ENCODE measurements at places on chromosomes 11 and 22.

- no peak for DNase-seq
Measured at GRCh38 chr11:33957304-33957917, 65.5 kb upstream of the LMO2 start.

- no peak for DNase-seq
Measured at GRCh38 chr11:80282643-80283042, 841.8 kb upstream of the TENM4 start.

DNA sequence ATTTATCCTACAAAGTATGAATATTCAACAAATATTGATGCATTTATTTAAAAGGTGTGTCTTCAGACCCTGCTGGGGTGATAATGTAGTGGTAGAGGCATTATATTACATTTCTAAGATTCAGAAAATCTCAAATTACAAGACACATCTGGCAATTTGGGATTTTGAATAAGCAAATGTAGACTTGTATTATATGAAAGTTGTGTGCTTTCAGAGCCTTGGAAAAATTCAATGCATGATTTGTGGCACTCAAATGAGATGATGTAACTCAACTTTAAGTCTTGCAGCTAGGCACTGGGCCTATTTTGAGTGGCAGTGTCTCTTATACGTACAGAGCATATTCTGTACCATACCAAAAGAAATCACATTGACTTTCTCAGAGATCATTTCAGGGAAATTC, 214.4 kb downstream of the ETS1 start:
- DNase-seq: no peak

DNA sequence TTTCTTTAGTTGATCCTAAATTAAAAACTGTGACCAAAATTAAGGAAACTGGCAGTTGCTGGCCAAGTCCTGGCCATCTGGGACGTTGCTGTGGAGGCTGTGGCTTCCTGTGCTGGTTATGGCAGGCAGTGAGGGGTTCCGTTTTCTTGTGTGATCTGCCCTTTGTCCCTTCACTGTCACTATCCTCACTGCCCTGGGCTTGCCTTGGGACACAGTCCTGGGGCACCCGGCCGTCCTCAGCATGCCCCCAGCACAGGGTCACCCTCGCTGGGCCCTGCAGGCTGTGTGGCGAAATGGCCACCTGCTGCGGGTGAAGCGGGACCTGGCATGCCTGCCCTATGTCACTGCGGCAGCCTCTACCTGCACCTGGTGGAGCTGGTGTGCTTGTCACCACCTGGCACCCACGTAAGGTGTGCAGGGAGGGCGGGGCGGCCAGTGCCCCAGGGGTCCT, 52.5 kb upstream of the SLC22A12 start:
- DNase-seq: no peak

GRCh38 chr11:80718611-80719291, 1277.9 kb upstream of the TENM4 start:
- no peak for DNase-seq
